GM10248 (cell line): ENCODE measurements at places on chromosomes 5 and 9.

DNA sequence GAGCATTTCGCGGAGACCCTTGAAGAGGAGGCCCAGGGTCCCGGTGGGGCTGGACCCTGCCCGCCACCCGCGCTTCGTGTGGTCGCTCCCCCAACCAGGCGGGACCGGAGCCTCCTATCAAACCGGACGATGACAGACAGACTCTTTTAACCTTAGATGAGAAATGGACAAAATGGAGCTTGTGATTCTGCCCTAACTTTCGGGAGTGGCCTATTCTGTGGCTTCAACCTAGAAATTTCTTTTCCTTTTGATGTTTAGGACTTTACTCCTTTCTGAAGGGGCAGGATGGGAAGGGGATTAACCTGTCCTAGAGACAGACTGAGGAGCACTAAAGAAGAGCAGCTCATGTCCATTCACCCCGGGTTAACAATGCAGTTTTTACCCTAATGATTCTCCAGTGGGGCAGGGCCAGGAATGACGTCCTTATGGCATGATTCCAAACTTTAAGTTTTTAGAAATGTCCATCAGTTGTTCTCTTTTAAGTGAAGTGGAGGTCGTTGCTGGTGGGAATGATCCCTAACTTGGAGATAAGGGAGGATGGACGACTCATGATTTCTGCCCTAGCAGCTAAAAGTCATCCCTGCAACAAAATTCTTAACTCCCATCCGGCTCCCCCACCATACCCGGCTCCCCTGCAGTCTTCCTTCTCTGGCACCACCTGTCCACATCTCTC lies 1.0 kb downstream of the NIPSNAP3A start:
- no peak for DNase-seq

- DNase-seq, result no peak
Measured at GRCh38 chr5:154521756-154522155, 43.7 kb upstream of the HAND1 start.

DNA sequence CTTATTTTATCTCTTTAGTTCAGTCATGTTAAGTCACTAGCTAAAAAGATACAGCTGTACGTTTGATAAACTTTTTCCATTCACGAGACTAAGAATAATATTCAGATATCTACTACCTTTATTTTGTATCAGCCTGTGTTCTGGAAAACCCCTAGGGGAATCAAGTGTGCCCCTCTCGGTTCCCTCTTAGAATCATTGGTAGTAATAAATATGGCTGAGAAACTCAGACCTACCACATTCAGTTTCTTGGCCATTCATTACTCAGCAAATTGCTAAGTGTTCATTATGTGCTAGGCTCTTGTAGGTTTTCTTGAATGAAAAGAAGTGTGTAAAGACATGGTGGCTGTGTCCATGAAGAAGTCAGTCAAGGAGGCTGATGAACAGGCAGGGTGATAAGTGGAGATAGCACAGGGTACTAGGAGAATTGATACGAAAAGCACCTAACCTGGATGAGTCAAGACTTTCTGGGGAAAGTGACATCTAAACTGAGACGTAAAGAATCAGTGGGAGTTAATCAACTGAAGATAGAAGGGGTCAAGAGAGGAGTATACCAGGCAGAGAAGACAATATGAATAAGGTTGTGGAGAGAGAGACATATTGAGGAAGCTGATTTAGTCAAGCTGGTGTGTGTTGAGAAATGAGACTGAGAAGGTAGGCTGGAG lies 86.2 kb downstream of the CSNK1G3 start:
- no peak for DNase-seq

DNA sequence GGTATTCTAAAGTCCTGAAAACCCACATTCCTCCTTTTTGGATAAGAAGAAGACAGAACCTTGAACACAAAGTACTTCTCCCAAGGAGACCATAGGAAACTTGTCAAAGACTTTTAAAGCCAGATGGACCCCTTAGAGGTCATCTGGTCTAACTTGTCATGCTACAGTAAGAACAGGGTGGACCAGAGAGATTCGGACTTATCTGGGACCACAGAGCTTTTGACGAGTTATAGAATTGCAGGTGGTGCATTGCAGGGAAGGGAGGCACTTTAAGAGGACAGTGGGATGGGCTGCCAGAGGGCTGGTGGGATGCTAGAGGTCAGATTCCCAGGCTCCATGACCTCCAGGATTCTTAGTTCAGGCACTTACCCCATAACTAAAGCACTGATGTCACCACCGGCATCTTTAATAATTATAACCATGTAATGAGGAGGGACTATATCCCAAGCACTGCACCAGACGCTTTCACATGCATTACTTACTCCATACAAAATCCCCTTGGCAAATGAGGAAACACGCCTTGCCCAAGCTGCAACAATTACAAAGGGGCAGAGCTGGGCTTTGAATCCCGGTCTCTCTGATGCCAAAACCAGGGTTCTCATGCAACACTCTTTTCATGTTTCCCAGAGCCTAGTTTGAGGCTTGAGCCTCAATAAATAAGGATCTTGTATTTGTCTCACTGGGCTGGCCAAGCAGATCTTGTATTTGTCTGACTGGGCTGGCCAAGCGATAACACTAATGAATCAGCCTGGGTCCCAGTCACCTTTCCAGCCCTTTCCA lies 12.8 kb upstream of the GPX3 start:
- DNase-seq, result no peak
